ENCODE measurements at places on chromosomes 2 and 18.

DNA sequence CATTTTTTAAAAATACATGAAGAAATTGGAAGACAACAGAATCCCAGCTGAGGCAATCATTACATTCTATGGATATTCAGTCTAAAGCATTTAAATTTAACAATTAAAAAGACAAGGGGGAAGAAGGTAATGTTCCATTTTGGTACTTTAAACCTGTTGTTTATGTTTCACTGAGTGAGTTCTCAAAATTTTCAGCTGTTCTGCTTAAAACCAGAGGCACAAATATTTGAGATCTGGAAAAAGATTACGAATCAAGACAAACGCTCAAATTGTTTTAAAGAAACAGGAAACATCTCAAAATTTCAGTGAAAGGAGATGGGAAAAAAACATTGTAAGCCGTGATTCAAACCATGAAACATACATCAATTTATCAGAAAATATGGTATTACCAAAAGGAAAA lies 656.2 kb upstream of the CHAC2 start:
- DNase-seq: no peak

DNA sequence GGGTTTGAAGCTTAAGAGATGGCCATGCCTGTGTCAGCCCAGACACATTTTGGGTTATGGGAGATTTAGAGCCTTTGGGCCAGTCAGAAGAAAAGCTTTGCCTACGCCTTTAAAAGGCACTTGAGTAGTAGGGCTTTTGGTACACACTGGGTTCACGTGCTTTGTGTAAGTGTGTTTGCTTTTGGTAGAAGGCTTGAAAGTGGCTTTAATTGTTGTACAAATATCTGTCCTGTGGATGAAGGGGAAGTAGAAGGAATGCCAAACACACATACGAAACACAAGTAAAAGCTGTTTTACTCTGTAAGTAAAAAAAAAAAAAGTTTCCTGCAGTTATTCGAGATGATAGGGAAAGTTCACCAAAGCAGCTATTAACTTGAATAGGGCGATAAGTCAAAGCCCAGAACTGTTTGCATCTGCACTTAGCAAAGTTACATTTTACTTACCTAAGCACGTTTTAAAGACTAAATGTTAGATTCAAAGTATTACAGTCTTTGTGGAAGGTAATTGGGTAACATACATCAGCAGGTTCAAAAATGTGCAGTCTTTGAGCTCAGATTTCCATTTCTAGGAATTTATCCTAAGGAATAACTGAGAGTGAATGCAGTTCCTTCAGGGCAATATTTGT lies 75.4 kb downstream of the STK25 start:
- DNase-seq: no peak

DNA sequence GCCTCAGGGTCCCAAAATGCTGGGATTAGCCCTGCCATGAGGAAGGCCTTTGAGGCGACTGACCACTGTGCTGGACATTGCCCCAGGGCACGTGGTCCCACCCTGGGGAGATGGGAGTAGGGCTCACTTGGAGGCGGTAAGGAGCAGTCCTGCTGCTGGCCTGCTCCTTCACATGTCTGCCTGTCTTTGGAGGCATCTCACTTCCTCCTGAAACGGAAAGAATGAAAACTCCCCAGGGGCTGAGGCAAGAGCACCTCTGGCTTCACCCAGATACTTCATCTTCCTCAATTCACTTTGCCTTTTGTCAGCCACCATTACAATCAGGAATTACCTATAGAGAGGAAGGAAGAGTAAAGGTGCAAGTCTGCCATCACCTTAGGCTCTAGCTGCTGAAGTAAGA lies 59.9 kb upstream of the GATA6 start:
- DNase-seq: no peak

GRCh38 chr2:188909036-188909435 lies 65.1 kb upstream of the COL3A1 start:
- DNase-seq: peak; percentile 58

GRCh38 chr2:10382354-10383061 lies 65.6 kb downstream of the ODC1 start:
- no peak for DNase-seq

- DNase-seq: peak; percentile 7
These were observed 294.8 kb upstream of the NRP2 start for GRCh38 chr2:205387350-205388055.

- DNase-seq: no peak
These were observed 1.6 kb downstream of the KLHL29 start for GRCh38 chr2:23386339-23387220.

DNA sequence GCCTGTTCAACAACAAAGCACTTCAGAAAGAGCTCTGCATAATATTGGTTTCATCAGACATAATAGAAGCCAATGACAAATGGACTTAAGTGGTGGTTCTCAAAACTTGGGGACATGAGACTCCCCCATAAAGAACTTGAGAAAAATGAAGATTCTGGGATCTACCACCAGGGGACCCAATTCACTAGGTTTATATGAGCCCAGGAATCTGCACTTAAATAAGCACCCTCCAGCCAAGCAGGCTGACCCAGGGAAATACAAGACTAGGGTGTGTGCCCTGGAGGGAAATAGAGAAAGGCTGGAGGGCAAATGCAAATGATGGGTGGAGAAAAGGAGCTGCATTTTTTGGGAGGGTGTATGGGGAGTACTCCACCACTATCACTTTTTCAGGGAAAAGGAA lies 52.5 kb downstream of the SATB2 start:
- DNase-seq: no peak

DNA sequence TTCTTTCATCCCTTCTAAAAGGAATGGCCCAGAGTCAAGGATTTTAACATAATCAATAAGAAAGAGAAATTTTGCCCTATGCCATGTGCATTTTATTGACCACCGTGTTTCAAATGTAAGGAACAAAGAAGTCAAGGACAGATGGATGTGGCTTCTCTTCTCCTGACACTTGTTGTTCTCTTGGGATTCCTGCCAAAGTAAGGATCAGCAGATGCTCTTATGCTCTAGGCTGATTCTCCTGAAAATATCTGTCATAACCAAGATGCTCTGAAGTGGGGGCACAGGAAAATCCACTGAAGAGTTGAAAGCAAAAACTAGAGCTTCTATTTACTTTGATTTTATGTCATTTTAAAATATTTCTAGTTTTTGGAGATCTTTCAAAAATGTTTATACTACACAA lies 72.9 kb upstream of the SYT4 start:
- DNase-seq: no peak

DNA sequence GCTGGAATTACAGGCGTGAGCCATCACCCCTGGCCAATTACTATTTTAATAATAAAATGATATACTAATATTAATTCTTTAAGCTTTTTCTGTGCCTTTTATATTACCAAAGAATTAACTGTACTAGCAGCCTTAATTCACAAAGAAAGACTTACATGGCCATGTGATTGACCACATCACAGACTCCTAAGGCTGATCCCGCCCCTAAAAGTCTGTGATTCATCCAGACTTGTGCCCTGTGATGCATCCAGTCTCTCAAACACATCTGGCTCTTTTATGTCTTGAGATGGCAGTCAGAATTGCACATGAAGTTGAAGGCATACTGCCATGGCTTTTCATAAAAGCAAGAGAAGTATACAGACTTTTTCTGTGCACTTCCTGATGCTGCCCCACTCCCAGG lies 91.7 kb downstream of the DTNA start:
- DNase-seq: peak; percentile 63

- DNase-seq: no peak
These were observed 184.0 kb downstream of the CELF4 start for GRCh38 chr18:37381554-37381953.

DNA sequence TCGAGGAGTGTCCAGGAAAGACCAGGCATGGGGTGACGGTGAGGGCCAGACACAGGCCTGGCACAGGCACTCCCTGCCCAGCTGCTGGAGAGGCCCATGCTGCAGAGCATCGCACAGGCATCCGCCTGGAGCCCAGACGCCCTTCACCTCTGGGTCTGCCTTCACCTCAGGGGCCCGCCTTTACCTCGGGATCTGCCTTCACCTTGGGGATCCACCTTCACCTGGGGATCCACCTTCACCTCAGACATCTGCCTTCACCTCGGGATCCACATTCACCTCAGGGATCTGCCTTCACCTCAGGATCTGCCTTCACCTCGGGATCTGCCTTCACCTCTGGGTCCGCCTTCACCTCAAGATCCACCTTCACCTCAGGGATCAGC lies 7.7 kb downstream of the KIF1A start:
- no peak for DNase-seq

DNA sequence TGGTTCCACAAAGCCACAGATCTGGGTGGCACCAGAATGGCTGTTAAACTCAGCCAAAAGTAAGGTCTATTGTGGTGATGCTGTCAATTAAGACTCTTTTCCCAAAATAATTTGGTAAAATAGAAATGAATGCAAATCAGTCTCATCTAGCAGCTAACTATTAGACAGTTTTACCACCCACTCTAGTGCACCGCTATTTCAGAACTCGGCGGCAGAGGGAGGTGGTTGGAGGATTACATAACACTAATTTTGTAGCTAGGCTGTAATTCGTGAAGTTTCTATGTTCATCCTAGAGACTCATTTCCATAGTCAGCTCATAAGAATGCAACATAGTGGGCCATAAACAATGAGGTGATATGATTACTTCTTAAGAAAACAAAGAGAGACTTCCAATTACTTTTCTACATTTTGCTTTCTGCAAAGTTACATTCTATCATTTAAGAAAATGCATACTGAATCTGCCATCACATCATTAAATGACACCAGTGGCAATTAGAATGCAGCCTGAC lies 413.8 kb downstream of the FBXO15 start:
- no peak for DNase-seq

DNA sequence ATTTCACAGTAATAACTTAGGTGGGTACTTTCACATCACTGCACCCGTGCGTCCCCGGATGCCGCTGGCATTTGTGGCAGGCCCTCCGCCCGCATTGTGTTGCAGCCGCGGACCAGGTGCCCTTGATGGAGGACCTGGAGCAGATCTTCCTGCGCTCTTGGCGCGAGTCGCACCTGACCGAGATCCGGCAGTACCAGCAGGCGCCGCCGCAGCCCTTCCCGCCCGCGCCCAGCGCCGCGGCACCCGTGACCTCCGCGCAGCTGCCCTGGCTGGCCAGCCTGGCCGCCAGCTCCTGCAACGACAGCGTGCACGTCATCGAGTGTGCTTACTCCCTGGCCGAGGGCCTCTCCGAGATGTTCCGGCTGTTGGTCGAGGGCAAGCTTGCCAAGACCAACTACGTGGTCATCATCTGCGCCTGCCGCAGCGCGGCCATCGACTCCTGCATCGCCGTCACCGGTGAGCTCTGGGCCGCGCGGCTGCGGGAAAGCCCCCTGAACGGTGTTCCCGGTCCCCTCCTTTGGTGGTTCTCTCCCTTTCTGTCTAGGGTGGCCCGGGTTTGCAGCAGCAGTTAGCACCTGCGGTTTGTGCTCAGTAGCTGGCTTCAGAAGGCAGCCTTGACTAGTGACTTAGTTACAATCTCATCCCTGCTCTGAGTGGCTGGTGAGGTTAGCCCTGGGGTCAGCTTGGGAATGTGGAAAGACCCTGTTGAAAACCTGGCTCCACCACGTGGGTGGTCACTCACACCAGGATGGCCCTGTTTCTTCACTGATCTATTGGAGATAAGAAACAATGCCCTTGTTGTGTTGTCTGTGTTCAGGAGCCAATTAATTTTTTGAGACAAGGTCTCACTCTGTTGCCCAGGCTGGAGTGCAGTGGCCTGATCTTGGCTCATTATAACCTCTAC lies 59.1 kb downstream of the GREB1 start:
- no peak for DNase-seq

DNA sequence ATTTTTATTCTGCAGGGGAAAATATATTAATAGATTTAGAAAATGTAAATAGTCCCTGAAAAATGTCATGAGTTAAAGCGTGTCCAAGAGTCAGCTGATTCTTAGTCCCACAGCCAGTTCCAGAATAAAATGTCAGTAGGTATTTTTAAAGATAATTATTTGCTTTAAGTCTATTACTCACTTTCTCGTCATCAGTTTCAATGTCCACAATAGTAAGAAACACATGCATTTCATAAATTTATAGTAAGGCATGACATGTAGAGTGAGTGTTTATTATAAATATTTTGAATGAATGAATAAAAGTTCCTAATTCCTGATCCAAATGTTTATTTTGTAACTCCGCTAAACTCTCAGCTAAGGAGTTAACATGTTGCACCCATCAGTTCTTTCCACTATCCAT lies 1044.0 kb upstream of the PIK3C3 start:
- no peak for DNase-seq

DNA sequence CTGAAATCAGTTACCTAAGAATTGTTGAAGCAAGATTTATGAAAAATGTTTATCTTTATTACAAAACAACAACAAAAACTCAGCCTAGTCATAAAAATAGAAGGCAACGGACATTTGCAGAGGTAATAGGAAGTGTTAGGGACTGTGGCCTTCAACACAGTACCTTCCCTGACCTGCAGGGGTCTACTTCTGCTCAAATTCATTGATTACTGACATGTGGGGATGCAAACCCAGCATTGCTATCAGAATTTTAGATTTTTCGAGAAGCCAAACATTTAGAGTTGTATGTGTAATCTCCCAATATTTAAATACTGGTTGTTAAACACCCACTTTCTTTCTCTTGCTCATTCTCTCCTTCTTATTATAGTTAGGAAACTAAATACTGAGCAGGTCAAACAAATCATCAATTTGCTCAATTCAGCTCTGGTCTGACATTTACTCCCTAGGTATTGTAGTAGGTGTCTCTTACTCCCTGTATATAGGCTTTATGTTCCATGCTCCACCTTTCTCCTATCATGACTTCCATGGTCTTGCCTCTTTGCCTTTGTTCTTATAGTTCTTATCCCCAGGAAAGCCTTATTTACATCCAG lies 198.5 kb downstream of the UBE2E3 start:
- DNase-seq: no peak

- DNase-seq: peak; percentile 91
These were observed 341.4 kb downstream of the LPIN1 start for GRCh38 chr2:12087671-12088380.

All from epithelial cell of esophagus (primary cell).